ENCODE measurements at places on chromosomes 1 and 21.

DNA sequence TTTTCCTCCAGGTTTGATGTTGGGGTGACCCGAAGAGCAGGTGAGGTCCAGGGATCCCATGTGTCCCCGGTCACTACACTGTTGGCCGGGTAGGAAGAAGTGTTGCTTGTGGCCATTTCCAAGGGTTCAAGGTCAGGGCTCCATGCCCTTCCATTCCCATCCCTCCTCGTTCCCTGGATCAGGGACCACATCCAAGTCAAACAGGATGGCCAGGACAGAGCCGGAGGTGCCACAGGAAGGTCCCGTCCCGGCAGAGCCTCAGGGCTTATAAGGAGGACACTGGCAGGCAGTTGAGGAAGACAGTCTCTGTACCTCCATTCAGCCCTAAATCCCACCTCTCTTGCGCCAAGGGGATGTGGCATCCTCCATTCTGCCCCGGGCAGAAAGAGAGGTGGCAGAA lies 22.0 kb upstream of the FAM131C start:
- no peak for DNase-seq

DNA sequence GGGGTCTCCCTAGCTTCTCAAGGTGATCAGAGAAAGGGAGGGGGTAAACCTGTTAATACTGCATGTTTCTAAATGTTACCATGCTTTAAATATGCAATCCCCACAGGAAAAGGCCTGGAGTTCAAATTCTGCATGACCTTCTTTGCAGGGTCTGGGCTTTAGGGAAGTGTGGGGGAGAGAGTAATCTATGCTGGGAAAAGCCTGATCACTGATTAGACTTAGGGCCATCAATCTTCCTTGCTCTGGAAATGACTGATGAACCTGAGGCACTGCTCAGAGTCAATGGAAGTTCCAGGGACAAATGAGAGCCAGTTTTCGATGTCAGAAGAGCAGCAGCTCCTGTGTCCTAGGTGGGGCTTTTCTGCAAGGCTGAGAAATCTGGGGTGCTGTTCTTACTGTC lies 3.2 kb upstream of the SPRR1A start:
- DNase-seq: no peak

DNA sequence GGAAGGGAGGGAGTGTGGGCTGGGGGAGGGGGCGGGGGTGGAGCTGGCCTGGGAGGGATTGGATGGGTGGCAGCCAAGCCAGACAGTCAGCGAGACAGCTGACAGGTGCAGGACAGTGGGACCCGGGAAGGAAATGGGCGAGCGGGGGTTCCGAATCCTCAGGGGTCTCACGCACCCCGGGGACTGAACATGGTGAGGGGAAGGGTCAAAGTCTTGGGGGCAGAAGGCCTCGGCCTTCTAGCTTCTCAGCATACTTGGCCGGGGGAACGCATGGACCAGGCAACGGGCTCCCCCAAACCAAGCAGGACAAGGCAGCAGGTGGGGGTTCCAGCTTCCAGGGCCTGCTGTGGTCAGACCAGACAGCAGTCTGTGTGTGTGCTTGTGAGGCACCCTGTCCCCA lies 23.1 kb downstream of the CASZ1 start:
- DNase-seq: no peak

DNA sequence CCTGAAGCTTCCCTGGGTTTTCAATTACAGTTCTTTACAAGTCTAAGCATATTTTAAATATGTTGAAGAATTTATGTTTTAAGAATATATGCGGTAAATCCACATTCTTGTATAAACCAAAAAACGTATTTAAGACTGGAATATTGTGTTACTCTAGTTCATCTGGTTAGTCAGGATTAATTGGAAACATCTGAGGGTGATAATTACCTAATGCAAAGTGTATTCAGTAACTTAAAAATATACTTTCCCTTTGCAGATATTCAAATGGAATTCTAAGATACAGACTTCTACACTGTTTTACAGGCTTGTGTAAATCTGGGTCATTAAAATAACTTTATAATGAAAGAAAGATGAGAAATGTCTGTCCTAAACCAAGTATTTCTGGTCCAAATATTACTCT lies 302.0 kb downstream of the VAV3 start:
- DNase-seq: no peak

- DNase-seq: no peak
These were observed 37.7 kb upstream of the GPR157 start for GRCh38 chr1:9166289-9167235.

- DNase-seq: peak; percentile 22
These were observed 156.6 kb upstream of the RAB4A start for GRCh38 chr1:229114315-229114714.

GRCh38 chr21:15062606-15062965 lies 2.2 kb downstream of the NRIP1 start:
- DNase-seq: no peak

DNA sequence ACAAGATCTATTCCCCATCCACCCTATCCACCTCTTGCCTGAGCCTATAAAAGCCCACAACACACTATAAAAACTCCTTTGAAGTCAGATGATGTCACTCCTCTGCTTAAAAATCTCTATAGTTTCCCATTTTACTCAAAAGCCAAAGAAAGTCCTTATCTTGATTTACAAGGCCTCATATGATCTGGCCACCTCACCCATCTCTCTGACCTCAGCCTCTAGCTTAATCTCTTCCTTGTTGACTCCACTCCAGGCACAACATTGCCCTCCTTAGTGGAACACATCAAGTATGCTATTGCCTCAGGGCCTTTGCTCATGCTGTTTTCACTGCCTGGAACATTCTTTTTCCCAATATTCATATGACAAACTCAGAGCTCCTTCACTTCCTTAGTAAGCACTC lies 33.3 kb downstream of the ZNF281 start:
- no peak for DNase-seq

- no peak for DNase-seq
These were observed 22.8 kb downstream of the GABPA start for GRCh38 chr21:25757531-25757930.

GRCh38 chr1:97824624-97825023 lies 96.2 kb downstream of the DPYD start:
- DNase-seq: no peak

DNA sequence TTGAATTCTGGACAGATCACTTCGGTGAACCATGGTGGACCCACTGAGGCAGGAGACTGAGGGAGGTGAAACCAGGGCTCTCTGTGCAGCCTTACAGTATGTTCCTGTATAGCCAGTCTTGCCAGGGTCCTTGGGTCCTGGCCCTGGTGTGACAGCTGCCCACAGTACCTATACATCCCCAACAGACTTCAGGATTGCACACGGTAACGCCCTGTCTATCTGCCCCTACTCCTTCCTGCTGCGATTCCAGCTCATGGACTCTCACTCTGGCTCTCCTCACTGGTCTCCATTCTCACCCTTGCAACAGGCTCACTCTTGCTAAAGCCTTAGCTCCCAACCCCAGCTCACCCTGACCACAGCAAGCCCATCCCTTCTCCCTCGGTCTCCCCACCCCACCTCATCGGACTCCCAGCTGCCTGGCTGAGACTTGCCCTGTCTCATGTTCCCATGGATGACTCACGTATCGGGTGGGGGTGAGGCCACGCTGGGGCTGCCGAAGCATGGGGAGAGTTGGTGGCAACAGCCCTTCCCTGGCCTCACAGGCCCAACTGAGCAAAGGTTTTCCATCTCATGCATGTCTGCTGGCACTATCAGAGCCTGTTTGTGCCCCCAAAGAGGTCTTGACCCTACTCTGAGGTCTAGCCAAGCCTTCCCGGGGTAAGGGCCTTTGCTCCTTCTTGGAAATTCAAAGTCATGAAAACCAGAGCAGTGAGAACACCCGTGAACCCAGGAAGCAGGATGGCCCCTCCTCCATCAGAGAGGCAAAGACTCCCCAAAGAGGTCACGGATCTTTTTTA lies 7.1 kb downstream of the PHLDA3 start:
- peak; percentile 91 for DNase-seq

GRCh38 chr21:41779659-41780058 lies 12.8 kb upstream of the RIPK4 start:
- no peak for DNase-seq

GRCh38 chr1:45890078-45890477 lies 86.7 kb downstream of the MAST2 start:
- no peak for DNase-seq

- DNase-seq: no peak
These were observed 83.5 kb upstream of the CLDN14 start for GRCh38 chr21:36563341-36563926.

DNA sequence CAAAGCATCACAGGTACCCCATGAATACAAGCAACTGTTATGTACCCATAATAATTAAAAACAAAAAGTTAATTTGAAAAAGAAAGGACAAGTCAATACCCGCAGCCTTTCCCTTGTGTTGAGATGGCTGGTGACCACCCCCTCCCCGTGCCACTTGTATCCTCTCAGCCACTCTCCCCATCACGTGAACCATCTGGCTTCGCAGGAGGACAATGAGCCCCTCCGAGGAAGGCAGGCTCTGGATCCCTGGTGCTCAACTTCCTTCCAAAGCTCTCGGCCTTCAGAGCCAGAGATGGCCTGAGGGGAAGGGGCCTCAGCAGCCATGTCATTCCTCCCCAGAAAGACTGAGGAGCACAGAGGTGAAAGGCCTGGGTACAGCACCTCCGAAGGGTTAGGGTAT lies 120.4 kb upstream of the RAB4A start:
- DNase-seq: no peak

DNA sequence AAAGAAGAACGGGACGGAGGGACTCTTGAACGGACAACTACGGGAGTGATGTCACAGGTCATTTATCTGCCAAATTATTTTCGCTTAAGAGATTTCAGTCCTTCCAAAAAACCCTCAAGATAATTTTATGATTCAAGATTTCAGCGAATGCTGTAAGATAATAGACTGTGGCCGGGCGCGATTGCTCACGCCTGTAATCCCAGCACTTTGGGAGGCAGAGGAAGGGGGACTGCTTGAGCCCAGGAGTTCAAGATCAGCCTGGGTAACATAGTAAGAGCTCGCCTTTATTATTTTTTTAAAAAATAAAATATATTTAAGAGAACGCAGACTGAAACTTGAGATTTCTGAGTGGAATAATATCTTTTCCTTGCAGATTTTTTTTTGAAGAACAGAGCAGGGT lies 609 bp downstream of the RWDD2B start:
- no peak for DNase-seq

GRCh38 chr1:153549741-153550397 lies 811 bp upstream of the S100A3 start:
- no peak for DNase-seq

DNA sequence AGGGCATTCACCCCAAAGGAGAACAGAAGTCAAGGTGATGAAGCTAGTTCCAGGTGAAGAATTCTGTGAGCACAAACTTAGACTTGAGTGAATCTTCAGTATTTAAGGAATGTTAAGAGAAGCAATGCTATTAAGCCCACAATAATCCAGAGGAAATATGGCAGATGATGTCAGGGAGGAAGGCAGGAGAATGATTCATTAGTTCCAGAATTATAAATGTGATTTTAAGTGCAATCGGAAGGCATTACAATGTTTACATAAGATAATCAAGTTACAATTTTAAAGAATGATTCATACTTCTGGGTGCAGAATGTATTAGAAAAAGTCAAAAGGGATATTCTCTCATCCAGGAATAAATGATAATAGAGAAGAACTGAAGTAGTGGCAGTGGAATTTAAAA lies 545.2 kb upstream of the BRINP3 start:
- peak; percentile 24 for DNase-seq

GRCh38 chr1:206768472-206769303 lies 1.9 kb upstream of the IL19 start:
- DNase-seq: no peak

GRCh38 chr1:30745156-30745833 lies 12.3 kb downstream of the LAPTM5 start:
- DNase-seq: no peak

- no peak for DNase-seq
These were observed 2.5 kb downstream of the MRPL9 start for GRCh38 chr1:151760597-151761385.

DNA sequence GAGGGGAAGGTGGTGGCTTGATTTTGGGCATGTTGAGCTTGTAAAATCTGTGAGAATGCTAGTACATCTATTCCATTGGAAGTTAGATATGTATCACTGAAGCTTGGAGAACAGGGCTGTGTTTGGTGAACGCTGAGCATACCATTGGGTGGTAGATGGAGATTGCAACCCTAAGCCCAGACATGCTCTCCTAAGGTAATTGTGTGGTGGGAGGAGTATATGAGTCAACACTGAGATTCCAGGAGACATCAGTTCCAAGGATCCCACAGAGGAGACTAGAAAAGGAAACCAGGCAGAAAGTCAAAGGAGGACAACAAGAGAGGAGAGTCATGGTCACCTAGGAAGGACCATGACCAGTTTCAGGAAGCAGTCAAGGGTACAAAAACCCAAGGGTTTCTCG lies 60.4 kb downstream of the KIF21B start:
- DNase-seq: no peak

- no peak for DNase-seq
These were observed 36.5 kb downstream of the PIK3CD start for GRCh38 chr1:9687874-9688582.

- DNase-seq: no peak
These were observed 1.1 kb downstream of the THRAP3 start for GRCh38 chr1:36225283-36225899.

GRCh38 chr1:212980123-212980785 lies 29.9 kb downstream of the VASH2 start:
- DNase-seq: no peak

GRCh38 chr1:38301040-38301439 lies 254.4 kb upstream of the POU3F1 start:
- DNase-seq: no peak

- no peak for DNase-seq
These were observed 466.4 kb downstream of the NPHP4 start for GRCh38 chr1:5525597-5526384.

DNA sequence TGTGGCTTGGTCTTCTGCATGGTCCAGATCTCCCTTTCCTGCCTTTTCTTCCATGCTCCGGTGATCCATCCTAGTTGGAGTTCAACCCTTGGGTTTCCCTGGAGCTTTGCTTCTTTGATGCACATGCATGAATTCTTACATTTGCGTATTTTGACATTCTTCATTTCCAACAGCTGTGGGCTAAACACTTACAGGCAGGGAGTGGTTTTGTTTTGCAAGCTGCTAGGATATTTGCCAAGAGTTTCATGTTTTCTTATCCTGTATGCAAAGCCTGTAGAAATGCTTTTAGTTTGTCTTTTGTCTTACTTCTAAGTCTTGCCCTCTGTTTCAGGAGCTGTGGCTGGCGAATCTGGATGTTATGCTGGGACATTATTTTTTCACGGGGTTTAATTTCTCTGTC lies 90.3 kb upstream of the PAXBP1 start:
- DNase-seq: no peak

DNA sequence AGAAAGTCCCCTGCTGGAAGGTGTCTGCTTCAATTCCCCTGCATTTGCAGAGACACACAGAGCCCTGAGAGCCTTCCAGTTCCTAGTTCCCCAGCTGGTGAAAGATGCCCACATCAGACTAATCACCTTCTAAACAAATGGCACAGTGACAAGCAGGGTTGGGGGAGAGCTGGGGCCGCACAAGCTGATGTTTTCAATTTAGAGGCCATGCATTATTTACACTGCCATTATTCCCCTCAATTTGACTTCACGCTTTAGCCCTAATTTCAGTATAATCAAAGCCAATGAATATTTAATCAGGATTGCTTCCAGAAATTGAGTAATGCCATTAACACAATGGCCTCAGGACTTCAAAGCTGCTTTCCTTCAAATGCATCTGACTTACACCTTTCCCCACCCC lies 81.5 kb downstream of the BEND5 start:
- DNase-seq: no peak

Measured in HTR-8/SVneo (cell line).